ENCODE measurements at places on chromosomes 12 and 14.

GRCh38 chr14:50887476-50887875, 15.6 kb downstream of the ABHD12B start:
- DNase-seq, result no peak

DNA sequence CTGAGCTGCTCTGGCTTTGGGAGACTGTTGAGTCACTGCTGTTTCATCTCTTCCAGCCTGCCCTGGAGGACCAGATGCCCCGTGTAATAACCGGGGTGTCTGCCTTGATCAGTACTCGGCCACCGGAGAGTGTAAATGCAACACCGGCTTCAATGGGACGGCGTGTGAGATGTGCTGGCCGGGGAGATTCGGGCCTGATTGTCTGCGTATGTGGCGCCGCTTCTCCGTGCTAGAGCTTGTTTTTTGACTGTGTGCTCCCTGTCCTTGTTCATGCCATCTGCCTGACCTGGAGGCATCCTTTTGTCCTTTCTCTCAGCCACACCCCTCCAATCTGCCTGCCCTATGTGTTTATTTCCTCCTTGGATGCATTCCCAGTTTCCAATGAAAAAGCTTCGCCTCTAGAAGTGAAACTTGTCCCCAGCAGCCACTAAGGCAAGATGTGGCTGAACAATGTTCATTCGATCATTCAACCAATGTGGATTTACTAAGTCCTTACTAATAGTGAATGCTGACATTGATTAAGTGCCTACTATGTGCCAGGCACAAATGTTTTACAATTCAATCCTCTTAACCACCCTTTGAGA, 98.6 kb downstream of the NT5DC3 start:
- no peak for DNase-seq

DNA sequence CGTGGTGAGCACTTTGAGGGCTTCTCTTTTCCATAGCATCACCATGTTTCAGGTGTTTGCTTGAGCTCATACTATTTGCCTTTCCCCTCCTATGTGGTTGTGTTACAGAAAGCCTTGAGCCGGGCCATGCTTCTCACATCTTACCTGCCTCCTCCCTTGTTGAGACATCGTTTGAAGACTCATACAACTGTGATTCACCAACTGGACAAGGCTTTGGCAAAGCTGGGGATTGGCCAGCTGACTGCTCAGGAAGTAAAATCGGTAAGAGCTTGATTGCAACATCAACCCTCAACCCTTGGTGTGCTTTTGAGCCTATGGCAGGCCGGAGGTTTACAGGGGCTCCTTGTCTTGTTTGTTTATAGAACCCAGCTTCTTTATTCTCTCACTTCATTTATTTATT, 8.1 kb downstream of the LETMD1 start:
- DNase-seq, result no peak

- no peak for DNase-seq
Measured at GRCh38 chr12:96000858-96001257, 4.7 kb upstream of the HAL start.

DNA sequence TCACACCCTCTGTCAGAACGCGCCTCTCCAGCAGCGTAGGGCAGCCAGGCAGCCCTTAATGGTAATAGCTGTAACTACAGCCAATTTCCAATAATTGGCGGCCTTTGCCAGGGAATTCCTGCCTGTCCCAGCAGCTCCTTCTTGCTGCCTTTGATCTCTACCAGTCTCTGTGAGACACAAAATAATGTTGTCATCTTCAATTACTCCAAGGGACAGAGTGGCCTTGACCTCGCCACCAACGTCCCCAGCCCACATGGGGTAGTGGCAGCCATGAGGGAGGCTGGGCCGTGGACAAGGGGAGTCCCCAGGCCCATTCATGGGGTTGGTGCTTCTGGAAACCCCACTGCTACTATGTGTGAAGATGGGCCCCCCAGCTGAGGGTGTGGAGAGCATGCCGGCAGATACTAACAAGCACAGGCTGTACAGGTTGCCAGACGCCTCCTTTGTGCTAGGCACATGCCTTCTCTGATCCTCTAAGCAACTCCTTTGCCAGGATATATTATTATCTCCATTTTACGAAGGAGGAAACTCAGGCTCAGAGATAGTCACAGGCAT, 17.4 kb upstream of the CLMN start:
- no peak for DNase-seq

DNA sequence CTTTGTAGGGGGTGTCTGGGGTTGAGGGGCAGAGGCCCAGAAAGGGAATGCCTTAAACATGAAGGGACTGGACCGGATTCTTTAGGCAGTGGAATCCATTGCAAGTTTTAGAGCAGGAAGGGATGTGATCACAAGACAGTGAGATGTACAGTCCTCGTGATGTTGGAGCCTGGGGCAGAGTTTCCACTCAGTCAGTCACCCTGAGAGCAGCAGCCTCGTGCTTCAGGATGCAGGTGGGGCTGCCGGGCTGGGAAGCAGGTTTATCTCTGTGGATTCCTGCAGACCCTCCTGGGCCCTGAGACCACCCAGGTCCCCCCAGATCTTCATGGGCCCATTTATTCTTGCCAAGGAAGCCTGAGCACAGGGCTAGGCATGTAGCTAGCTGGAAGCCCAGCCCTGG, 38.5 kb downstream of the RIN3 start:
- no peak for DNase-seq

DNA sequence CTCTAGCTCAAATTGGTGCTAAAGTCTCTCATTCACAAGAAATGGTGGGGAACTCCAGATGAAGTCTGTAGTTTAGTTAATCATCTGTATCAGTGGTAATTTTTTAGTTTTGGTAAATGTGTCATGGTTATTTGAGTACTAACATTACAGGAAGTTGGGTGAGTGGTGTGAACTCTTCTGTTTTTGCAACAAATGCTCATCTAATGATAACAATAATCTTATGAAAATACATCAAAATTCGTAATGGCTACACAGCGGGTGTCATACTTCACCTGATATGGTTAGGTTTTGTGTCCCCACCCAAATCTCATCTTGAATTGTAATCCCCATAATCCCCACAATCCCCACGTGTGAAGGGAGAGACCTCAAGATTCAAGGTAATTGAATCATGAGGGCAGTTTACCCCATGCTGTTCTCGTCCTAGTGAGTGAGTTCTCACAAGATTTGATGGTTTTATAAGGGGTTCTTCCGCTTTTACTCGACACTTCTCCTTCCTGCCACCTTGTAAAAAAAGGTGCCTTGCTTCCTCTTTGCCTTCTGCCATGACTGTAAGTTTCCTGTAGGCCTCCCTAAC, 209.3 kb upstream of the FOXN3 start:
- no peak for DNase-seq

- no peak for DNase-seq
Measured at GRCh38 chr12:9864913-9865675, 4.1 kb downstream of the CLEC2B start.

- no peak for DNase-seq
Measured at GRCh38 chr12:92331383-92331782, 185.7 kb upstream of the BTG1 start.

DNA sequence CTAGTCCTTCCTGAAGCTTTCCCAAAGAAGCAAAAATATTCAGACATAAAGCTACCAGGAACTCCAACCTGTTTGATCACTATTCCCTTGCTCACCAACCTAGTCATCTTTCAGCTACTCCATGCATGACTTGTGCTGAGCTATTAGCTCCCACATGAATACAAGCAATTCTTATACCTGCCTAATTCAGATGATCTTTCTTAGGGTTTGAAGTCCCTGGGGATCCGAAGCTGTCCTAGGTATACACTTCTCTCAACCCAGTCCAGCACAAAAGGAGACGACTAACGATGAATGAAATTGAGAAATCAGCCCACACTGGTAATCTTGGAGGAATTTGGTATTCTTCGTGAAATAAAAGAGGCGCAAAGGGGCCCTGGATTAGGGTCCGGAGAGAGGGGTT, 631 bp upstream of the PTGR2 start:
- DNase-seq, result no peak

GRCh38 chr12:124778411-124778810, 85.3 kb downstream of the SCARB1 start:
- DNase-seq, result no peak

DNA sequence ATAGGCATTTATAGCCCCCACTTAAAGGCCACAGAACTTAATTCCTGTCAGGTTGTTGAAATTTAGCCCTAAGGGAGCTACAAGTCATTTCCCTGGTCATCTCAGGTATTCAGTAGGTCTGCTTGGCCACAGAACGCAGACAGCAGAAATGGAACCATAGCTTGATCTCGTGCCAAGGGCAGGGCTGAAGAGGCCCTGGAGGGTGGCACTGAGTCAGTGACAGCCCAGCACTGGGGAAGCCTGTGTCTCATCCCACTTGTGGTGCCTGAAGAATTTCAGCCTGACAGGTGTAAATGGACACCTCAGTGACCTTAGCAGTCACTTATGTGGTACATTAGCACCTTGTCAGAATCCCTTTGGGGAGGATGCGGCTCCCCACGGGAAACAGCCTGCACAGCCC, 6.6 kb downstream of the PRKAB1 start:
- no peak for DNase-seq

- DNase-seq, result no peak
Measured at GRCh38 chr12:52613384-52614030, 4.9 kb downstream of the KRT73 start.

GRCh38 chr12:119201789-119202543, 23.2 kb downstream of the HSPB8 start:
- DNase-seq, result no peak

DNA sequence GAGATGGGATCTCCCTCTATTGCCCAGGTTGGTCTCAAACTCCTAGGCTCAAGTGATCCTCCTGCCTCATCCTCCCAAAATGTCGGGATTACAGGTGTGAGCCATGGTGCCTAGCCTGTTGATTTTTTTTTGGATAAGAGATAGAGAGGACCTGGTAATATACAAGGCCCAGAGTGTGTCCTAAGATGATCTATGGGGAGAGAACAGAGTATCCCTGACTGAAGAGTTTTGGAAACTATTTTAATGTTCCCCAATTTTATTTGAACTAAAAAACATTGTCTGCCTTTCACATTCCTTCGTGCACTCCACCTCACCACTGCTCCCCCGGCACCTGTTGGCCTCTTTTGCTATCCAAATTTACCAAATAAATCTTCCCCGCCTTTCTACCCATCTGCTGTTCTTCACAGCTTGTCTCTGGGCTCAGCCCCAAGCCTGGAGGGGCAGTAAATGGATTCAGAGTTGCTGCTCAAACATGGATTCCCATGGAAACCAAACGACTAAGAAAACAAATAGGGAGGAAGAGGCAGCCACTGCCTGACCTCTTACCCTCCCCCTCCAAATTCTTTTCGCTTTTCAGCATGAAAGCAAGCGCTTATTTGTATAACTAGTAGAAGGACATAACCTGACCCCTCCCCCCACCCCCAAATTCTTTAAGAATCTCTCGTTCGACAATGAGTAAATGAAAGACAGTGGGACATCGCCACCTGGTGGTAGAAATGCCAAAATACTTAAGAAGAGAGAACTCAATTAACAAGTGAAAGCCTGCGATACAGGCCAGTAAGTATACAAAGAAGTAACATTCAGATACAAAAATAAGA, 22.6 kb downstream of the OR10G3 start:
- DNase-seq, result peak; percentile 87

- DNase-seq, result no peak
Measured at GRCh38 chr12:125873016-125873415, 807.8 kb downstream of the AACS start.
